ENCODE measurements at places on chromosomes 7 and 10.
A peak's percentile ranks its signal among the peaks of the same experiment; 100 is the strongest.

- DNase-seq = no peak
Observed at GRCh38 chr7:29956487-29956836, 33.1 kb downstream of the SCRN1 start.

DNA sequence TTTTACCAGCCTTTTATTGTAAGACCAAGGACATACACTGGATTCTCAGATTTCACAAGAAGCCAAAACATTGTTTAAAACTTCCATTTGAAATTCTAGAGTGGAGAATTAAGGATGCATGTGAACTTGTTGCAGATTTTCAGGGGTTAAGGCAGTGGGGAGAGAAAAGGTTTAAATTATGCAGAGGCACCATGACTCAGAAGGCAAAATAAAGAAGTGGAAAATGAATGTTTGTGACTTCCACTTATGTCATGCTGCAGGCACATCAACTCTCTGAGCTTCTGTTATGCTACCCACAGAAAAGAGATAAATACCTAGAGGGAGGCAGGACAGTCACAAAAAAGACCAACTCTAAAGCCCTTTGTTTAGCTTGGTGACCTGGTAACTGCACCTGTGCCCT is 84.4 kb upstream of the BET1 start:
- DNase-seq = no peak

- DNase-seq = no peak
Observed at GRCh38 chr10:62815381-62816075, 638 bp downstream of the EGR2 start.

- no peak for DNase-seq
Observed at GRCh38 chr7:153446490-153446889, 605.7 kb upstream of the DPP6 start.

- no peak for DNase-seq
Observed at GRCh38 chr10:72133517-72133916, 45.2 kb upstream of the SPOCK2 start.

DNA sequence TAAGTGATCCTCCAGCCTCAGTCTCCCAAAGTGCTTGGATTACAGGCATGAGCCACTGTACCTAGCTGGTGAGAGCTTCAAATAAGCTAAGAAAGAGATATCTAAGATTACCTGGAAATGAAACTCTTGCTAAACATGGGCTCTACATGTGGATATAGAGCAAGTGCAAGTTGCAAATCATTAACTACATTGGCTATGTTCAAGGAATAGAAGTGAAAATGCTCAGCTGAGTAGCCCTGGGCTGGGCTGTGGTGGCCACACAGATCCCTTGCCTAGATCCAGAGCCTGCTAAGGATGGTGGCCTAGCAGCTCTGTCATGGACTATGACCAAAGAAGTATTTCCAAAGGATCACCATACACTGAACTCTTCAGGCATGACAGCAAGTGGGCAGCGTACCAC is 209.3 kb downstream of the PLXNA4 start:
- no peak for DNase-seq

- DNase-seq = no peak
Observed at GRCh38 chr7:64887756-64888508, 15.1 kb upstream of the ZNF273 start.

DNA sequence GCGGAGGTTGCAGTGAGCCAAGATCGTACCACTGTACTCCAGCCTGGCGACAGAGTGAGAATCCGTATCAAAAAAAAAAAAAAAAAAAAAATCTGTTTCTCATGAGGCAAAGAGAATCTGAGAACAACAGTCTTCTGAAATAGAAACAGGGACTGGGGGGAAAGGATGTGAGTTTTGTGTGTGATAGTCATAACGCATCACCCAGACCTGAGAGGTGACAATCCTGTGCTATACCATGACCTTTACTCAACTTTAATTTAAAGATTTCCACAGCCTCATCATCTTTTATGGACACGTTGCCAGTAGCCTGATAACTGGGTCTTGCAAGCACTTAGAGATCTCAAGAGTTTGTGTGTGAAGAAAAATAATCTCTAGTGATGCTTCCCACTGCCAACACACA is 2.3 kb downstream of the ATXN7L1 start:
- DNase-seq = no peak

DNA sequence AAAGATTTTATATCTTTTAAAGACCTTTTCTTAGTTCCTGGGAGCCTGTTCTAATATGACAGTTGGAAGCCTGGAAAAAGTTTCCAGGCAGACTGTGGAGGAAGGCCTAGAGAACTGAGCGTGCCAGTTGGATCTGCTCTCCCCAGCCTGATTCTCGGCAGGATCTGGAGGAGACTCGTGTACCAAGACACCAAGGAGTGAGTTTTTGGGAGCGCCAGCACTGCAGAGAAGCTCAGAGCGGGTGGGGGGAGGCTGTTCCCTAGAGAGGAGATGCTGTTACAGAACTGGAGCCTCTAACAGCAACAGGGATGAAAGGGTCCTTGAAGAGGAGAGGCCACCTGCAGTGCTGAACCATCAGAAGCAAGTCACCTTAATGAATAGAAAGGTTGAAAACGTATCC is 52.9 kb downstream of the LYZL2 start:
- DNase-seq = no peak

GRCh38 chr7:27784399-27785053 is 44.6 kb downstream of the TAX1BP1 start:
- no peak for DNase-seq

- DNase-seq = no peak
Observed at GRCh38 chr10:34528320-34528719, 286.8 kb downstream of the PARD3 start.

GRCh38 chr10:131574363-131574706 is 262.8 kb upstream of the TCERG1L start:
- peak; percentile 36 for DNase-seq

GRCh38 chr10:37860494-37861190 is 3.2 kb upstream of the ZNF248 start:
- DNase-seq = no peak

GRCh38 chr10:14583252-14583651 is 191.4 kb downstream of the FAM107B start:
- DNase-seq = no peak

DNA sequence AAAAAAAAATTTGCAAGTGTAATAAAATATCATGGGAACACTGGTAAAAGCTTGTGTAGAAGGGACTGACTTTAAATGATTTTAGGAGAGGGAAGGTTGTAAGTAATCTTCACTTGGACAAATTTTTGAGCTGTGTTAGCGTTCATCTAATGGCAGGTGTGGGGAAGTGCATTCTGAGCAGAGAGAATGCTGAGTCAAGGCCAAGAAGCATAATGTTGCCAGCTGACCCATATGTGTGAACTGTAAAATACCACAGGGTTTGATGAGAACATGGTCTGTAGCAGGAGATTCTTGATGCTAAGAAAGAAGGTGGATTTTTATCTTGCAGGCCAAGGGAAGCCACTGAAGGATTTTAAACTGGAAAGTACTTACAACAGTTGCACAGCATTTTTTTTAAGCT is 98.2 kb upstream of the ZNF32 start:
- DNase-seq = no peak

- DNase-seq = no peak
Observed at GRCh38 chr7:152419473-152420429, 16.1 kb downstream of the KMT2C start.

GRCh38 chr7:52956379-52956915 is 79.0 kb upstream of the POM121L12 start:
- DNase-seq = no peak

DNA sequence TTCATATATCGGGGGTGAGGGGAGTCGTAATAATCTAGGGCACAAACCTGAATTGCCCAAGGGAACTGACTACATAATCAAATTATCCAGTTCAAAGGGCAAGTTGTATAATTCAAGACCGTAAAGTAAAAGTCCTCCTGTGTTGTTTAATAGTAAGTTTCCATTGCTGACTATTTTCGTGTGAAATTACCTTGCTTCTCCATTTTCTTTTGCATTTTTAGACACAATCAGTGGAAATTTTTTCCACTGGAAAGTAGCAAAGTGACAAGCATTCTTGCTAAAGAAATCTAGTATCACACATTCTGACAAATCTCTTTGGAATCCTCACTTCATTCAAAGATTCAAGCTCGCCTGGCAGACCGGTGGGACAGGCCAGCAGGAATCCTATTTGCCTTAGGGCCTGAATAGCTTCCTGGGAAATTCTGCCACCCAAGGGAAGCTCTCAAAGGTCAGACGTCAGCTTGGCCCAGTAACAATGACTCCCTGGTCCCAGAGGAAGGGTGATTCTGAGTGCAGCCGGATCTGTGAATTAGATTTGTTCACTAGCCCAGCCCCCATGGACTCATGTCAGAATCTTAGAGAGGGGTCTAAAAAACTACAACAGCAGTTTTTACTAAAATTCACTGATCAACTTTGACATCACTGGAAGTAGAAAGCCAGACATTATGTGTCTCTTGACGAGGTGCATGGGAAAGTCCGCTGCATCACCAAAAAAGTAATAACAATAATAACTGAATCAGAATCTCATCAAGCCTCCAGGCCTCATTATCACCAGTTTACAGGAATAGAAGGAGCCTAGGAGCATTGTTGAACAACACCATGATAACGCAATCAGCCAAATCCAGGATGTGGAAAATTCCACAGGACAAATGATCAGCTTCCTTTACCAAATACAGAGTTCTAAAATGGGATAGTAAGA is 161.0 kb downstream of the SKIDA1 start:
- no peak for DNase-seq

- no peak for DNase-seq
Observed at GRCh38 chr7:95520136-95520535, 34.4 kb downstream of the ASB4 start.

GRCh38 chr10:130895161-130895560 is 416.4 kb downstream of the TCERG1L start:
- DNase-seq = no peak

DNA sequence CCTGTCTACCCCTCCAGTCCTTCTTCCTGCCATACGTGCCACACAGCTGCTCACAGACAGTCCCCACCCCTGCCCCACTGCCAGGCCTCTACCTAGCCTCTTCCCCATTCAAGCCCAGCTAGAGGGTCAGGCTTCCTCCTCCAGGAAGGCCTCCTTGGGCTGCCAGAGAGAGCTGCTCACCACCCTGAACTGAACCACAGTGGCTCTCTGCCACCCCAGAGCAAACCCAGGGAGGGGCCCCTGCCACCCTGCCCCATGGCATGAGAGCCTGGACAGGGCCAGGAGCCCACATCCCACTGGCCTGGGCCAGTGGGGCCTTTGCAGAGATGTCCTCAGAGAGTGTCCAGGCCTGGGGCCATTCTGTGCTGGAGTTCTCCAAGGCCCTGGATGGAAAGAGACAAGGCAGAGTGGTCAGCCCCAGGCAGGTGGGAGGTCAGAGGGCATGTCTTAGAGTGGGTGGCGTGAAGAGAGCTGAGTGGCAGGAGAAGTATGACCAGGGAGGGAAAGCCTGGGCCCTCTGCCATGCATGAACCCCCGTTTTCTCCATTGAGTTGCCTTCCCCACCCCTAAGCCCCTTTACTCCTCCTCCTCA is 40.4 kb downstream of the TMEM270 start:
- DNase-seq = no peak

- DNase-seq = no peak
Observed at GRCh38 chr7:151406051-151406875, 3.6 kb downstream of the WDR86 start.

- DNase-seq = no peak
Observed at GRCh38 chr10:6348096-6348874, 145.6 kb downstream of the PFKFB3 start.

DNA sequence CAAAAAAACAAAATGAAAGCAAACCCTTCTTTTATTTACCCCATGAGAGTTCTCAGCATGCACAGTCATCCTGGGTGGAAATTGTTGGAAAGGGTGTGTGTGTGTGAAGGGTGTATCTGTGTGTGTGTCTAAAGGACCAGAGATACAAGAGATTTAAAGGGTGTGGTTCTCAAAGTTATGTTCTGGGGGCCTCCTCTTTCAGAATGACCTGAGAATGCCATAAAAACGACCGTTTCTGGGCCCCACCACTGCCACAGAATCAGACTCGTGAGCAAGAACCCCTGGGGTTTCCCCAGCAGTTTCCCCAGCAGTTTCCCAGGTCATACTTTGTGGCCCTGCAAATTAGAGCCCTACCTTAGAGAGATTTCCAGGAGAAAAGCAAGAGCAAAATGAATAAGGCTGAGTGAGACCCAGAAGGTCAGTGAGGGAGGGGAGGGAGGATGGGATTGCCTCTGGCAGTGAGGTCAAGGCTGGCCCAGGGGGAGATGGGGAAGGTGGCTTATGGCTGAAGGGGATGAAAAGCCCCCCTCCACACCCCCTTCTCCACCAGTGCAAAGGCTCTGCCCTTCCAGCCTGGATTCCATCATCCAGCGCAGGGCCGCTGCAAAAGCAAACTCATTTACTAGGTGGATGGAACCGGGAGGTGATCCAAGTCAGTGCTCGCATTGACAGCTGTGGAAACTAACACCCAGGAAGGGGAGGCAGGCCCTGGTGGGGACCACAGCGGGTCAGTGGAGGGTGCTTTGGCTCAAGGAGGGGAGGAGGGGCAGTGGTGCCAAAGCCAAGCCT is 10.2 kb downstream of the PYROXD2 start:
- no peak for DNase-seq

DNA sequence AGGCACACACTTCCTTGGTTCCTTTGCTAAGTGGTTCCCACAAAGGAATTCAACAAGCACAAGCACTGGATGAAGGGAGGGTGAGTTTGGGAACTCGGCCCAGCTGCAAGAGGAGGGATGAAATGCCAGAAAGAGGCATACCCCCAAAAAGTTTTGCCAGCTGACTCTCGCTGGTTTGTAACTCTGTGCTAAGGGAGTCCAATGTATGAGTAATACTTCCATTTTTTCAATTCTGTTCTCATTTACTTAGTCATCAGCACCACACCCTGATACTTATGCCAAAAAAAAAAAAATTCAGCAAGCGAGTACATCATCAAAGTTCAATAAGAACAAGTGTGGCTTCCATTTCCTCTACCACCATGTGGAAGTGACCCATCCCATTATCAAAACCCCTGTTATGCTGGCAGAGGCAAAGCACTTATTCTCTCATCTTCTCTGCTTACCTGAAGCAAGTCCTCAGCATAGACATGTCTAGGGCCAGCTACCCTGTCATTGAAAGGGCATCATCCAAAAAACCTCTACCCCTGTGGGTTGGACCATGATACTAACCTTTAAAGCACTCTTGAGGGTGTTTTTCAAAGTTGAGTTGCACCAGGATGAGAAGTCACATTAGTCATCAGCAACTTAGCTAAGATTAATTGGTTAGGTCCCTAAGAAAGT is 6.9 kb upstream of the HYCC1 start:
- no peak for DNase-seq

DNA sequence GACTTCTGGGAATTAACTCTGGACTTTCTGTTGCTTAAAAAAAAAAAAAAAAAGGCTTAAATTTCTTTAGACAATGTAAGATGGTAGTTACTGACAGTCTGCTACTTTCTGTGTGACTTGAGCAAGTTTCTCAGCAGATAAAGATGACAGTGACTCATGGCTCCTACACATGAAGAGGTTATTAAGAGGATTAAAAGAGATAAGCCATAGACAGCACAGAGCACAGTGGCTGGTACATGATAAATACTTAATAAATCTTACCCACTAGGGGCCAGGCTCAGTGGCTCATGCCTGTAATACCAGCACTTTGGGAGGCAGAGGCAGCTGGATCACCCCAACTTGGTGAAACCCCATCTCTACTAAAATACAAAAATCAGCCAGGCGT is 174.8 kb downstream of the JAZF1 start:
- DNase-seq = no peak

DNA sequence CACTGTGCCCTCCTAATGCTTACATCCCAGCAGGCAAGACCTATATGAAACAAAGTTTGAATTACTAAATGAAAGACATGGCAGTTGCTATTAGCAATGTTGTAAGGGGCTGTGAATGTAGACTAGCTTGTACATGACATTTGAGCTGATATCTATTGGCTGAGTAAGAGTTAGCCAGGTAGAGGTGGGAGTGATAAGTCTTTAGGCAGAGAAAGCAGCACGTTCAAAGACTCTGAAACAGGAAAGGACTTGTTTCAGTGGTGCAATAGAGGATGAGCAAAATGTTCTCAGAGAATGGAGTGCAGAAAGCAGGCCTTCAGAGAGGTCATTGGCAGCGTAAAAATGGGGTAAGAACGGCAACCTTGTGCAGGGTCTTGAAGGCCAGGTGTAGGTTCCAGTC is 687.6 kb downstream of the AUTS2 start:
- no peak for DNase-seq

Data from left forelimb (tissue), 1 donor.